Type B pancreatic cell (in vitro differentiated cells): ENCODE measurements at places on chromosomes 11 and 22. TPM values are rescaled to one million over a fixed set of nuclear protein-coding genes. Genes with fewer than 3 reads are reported as not detected.

DEFB131B gene
- total RNA-seq = not detected in 2 replicates

PRSS23 gene
- 47.1 and 48.1 TPM in 2 replicates for total RNA-seq

OR5P2 gene
- 0.26 and 0.29 TPM in 2 replicates for total RNA-seq

OR2D3 gene
- not detected in 2 replicates for total RNA-seq

MMP10 gene
- total RNA-seq = 0.71 and 2.0 TPM in 2 replicates

CEP57 gene
- 42.6 and 61.3 TPM in 2 replicates for total RNA-seq

SLC36A4 gene
- total RNA-seq = 13.9 and 18.9 TPM in 2 replicates

MEI1 gene
- 0.90 and 1.2 TPM in 2 replicates for total RNA-seq

FGF19 gene
- total RNA-seq = 1.7 and 3.5 TPM in 2 replicates

HBG2 gene
- not detected in 2 replicates for total RNA-seq

SEC14L6 gene
- 0.98 and 1.5 TPM in 2 replicates for total RNA-seq

C11orf97 gene
- not detected in 2 replicates for total RNA-seq

TRIM48 gene
- not detected in 2 replicates for total RNA-seq

SPI1 gene
- not detected in 2 replicates for total RNA-seq

SERPIND1 gene
- total RNA-seq = 5.6 and 7.1 TPM in 2 replicates

OSBP2 gene
- 8.1 and 9.5 TPM in 2 replicates for total RNA-seq

SAA2 gene
- not detected in 2 replicates for total RNA-seq

KRTAP5-2 gene
- not detected in 2 replicates for total RNA-seq

APOBEC3A gene
- 0.67 and 1.6 TPM in 2 replicates for total RNA-seq

HSPB2 gene
- not detected in 2 replicates for total RNA-seq

FOLR2 gene
- total RNA-seq = not detected in 2 replicates

SLC22A9 gene
- 0.19 and 0.24 TPM in 2 replicates for total RNA-seq

LRP4 gene
- total RNA-seq = 12.8 and 46.9 TPM in 2 replicates

ENTHD1 gene
- not detected in 2 replicates for total RNA-seq

INS gene
- 1,584 and 3,976 TPM in 2 replicates for total RNA-seq

FOLH1 gene
- total RNA-seq = 2.9 TPM in 1 of 2 replicates, not detected in the other

UBASH3B gene
- 8.6 and 8.9 TPM in 2 replicates for total RNA-seq

B4GALNT4 gene
- total RNA-seq = 95.0 and 185 TPM in 2 replicates

ANO3 gene
- 0.29 and 1.0 TPM in 2 replicates for total RNA-seq

KRTAP5-11 gene
- not detected in 2 replicates for total RNA-seq

DSCAML1 gene
- total RNA-seq = 5.8 and 9.8 TPM in 2 replicates

OR6A2 gene
- total RNA-seq = 0.07 and 0.27 TPM in 2 replicates

OR8D4 gene
- not detected in 2 replicates for total RNA-seq

ZP1 gene
- not detected in 2 replicates for total RNA-seq

FAM227A gene
- 5.0 and 11.2 TPM in 2 replicates for total RNA-seq

TYMP gene
- 5.8 and 6.1 TPM in 2 replicates for total RNA-seq

KDM4F gene
- not detected in 2 replicates for total RNA-seq

BID gene
- total RNA-seq = 36.4 and 47.2 TPM in 2 replicates

LRRC10B gene
- 3.2 and 10.0 TPM in 2 replicates for total RNA-seq

RIC3 gene
- 7.0 and 12.0 TPM in 2 replicates for total RNA-seq
